ENCODE measurements at places on chromosomes 2 and 18. TPM values are rescaled to one million over a fixed set of nuclear protein-coding genes. Genes with fewer than 3 reads are reported as not detected.

Gene CDCA7
- total RNA-seq: 0.85 TPM

DNA sequence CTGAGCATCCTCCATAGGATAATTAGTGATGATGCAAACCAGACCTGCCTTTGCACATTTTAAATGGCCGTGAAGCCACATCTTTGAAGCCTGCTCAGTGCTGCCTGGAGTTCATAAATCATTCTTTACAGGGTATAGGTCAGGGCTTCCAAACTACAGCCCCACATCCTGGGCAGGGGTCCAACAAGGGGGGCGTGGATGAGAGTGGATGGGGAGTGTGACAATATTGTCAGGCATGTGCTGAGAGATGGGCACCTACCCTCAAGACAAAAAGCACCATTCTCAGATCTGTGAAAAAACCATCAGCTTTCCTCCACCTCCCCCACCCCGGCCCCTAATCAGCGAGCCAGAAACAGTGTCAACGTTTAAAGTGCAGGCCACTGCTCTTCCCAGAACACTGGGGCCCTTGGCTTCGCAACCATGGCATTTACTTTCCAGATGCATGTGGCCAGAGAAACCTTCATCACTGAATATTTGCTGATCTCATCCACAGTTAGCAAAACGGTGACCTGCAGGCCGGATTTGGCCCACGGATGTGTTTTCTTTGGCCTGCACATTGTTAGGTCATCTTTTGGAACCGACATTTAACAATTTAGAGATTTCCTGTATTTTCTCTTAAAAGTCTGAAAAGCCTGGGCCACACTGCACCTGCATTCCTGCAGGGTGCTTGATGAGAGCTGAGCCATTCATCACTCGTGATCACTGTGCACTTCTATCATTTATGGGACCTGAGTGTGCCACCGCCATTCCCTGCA lies 130.7 kb downstream of the ANKRD44 start:
- no peaks in the 10 kb centered on the region for H3K36me3 ChIP-seq
- peak; percentile 36 for DNase-seq
- no peaks in the 10 kb centered on the region for H3K4me1 ChIP-seq

- no peak for DNase-seq
- no peaks in the 10 kb centered on the region for H3K36me3 ChIP-seq
- no peaks in the 10 kb centered on the region for H3K4me1 ChIP-seq
- H3K27me3 ChIP-seq: no peaks in the 10 kb centered on the region
- no peak overlapping the region for H3K27ac ChIP-seq
These were observed 58.1 kb downstream of the MAP3K19 start for GRCh38 chr2:134988994-134989605.

Gene IL1F10
- not detected for total RNA-seq

GRCh38 chr2:70990216-70990615 lies 4.5 kb downstream of the TEX261 start:
- no peak overlapping the region for H3K27ac ChIP-seq
- no peak overlapping the region for H3K4me3 ChIP-seq
- peaks cover 9% of the 10 kb centered on the region for H3K4me1 ChIP-seq
- H3K27me3 ChIP-seq: no peaks in the 10 kb centered on the region
- no peaks in the 10 kb centered on the region for H3K36me3 ChIP-seq
- DNase-seq: no peak

- H3K36me3 ChIP-seq: no peaks in the 10 kb centered on the region
- no peak overlapping the region for H3K27ac ChIP-seq
- no peak for DNase-seq
- peaks cover 3% of the 10 kb centered on the region for H3K4me1 ChIP-seq
- H3K27me3 ChIP-seq: no peaks in the 10 kb centered on the region
These were observed 28.3 kb downstream of the PKP4 start for GRCh38 chr2:158484892-158485556.

DNA sequence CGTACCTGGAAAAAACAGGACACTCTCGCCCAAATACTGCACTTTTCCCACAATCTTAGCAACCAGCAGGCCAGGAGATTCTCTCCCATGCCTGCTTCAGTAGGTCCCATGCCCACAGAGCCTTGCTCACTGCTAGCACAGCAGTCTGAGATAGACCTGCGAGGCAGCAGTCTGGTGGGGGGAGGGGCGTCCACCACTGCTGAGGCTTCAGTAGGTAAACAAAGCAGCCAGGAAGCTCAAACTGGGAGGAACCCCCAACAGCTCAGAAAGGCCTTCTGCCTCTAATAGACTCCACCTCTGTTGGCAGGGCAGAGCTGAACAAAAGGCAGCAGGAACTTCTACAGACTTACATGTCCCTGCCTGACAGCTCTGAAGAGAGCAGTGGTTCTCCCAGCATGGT lies 1202.8 kb upstream of the ACVR2A start:
- H3K36me3 ChIP-seq: no peaks in the 10 kb centered on the region
- no peak overlapping the region for H3K27ac ChIP-seq
- no peaks in the 10 kb centered on the region for H3K4me1 ChIP-seq

DNA sequence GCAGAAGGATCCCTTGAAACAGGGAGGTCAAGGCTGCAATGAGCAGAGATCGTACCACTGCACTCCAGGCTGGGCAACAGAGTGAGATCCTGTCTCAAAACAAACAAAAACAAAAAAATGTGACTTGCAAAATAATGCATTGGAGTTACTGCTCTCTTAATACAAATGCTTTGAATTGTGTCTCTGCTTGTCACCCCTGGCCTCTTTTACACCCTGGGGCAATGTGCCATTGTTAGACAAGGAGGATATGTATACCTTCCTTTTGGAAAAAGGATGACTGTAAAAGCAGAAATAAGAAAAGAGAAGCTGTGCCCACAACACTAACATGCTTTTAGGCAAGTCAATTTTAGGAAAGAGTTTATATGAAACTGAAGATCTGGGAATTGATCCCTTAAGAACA lies 20.8 kb upstream of the C2orf74 start:
- no peaks in the 10 kb centered on the region for H3K36me3 ChIP-seq
- no peak for DNase-seq
- H3K27me3 ChIP-seq: no peaks in the 10 kb centered on the region

GRCh38 chr2:28224648-28225472 lies 167.8 kb upstream of the FOSL2 start:
- H3K27ac ChIP-seq: peak overlapping the region; percentile 51
- H3K4me3 ChIP-seq: no peak overlapping the region
- H3K4me1 ChIP-seq: peaks cover 11% of the 10 kb centered on the region
- H3K36me3 ChIP-seq: no peaks in the 10 kb centered on the region
- H3K27me3 ChIP-seq: no peaks in the 10 kb centered on the region

DNA sequence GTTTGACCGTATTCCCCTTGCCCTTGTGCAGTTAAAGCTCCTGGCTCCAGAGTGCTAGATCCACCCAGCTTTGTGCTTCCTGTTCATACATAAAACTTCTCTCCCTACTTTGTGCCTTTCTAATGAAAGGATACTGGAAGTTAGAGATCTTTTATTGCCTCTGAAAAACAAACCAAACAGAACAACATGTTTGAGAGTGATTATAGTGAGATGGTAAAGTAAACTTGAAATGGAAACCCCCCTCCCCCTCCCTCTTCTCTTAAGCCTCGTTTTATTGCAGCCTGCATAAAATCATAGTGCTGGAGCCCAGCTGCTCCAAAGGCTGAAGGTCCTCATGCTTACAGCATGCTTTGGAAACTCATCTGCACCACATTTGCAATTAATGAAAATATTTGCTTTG lies 125.1 kb downstream of the TANC1 start:
- no peak for DNase-seq
- H3K27me3 ChIP-seq: no peaks in the 10 kb centered on the region

DNA sequence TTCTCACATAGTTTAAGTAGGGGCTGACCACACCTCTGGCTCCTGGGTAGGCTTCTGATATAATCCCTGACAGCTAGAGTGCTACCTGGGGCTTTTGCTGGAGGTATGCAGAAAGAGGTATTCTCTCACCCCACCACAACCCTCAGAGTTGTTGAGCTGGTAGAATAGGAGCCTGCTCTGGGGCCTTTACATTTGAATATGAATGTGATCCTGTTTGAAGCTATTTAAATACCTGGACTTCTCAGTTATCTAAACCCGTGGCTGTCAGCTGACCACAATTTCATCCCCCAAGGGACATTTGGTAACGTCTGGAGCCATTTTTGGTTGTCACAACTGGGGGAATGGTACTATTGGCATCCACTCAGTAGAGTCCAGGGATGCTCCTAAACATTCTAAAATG lies 669.1 kb downstream of the SATB2 start:
- no peaks in the 10 kb centered on the region for H3K4me1 ChIP-seq
- DNase-seq: no peak
- H3K4me3 ChIP-seq: no peak overlapping the region
- H3K27me3 ChIP-seq: no peaks in the 10 kb centered on the region

DNA sequence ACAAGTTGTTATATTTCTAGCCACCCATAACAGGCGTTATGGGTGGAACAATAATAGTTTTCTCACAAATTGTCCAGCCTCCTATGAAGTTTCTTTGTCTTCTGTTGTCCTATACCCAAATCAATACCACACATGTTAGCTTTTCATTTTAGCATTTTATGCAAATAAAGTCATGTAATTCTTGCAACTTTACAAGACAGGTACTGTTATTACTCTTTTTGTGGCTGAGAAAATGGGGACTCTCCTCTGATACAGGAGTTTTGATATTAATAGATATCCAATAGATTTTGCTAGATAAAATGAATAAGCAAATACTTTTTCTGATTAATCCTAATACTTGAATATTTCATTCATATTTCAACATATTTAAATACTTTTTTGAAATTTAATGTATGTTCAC lies 151.0 kb downstream of the PMAIP1 start:
- no peak overlapping the region for H3K4me3 ChIP-seq
- no peak for DNase-seq
- no peaks in the 10 kb centered on the region for H3K27me3 ChIP-seq
- no peak overlapping the region for H3K27ac ChIP-seq
- no peaks in the 10 kb centered on the region for H3K4me1 ChIP-seq

GRCh38 chr2:24199968-24200590 lies 25.2 kb downstream of the FAM228A start:
- H3K27me3 ChIP-seq: no peaks in the 10 kb centered on the region
- H3K27ac ChIP-seq: no peak overlapping the region
- no peak overlapping the region for H3K4me3 ChIP-seq
- H3K4me1 ChIP-seq: peaks cover 2% of the 10 kb centered on the region
- no peaks in the 10 kb centered on the region for H3K36me3 ChIP-seq
- DNase-seq: no peak

Gene RGPD6
- total RNA-seq: 44.8 TPM

DNA sequence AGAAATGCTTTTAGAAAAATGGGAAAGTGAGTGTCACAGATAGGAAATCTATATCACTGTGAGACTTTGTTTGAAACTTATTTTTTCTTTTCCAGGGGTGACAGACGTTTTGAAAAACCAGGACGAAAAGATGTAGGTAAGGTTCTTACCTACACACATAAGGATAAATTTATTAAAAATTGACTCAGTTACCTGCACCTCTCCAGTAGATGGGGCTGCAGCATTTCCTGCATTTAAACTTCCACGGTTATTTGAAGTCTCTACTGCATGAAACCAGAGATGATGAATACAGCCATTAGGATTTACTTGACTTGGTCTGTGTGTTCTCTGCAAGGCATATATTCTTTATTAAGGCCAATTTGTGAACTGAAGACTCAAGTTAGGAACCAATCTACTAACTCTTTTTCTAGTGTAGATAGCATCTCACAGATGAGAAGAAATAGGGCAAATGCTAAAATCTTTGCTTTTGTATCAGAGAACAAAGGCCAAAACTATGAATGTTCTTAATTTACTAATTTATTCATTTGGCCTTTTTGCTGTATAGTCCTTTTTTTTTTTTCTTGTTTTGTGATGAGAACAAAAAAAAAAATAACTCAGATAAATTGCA lies 15.0 kb downstream of the KCNJ13 start:
- H3K27me3 ChIP-seq: no peaks in the 10 kb centered on the region
- H3K4me3 ChIP-seq: no peak overlapping the region
- no peak for DNase-seq
- H3K27ac ChIP-seq: no peak overlapping the region

DNA sequence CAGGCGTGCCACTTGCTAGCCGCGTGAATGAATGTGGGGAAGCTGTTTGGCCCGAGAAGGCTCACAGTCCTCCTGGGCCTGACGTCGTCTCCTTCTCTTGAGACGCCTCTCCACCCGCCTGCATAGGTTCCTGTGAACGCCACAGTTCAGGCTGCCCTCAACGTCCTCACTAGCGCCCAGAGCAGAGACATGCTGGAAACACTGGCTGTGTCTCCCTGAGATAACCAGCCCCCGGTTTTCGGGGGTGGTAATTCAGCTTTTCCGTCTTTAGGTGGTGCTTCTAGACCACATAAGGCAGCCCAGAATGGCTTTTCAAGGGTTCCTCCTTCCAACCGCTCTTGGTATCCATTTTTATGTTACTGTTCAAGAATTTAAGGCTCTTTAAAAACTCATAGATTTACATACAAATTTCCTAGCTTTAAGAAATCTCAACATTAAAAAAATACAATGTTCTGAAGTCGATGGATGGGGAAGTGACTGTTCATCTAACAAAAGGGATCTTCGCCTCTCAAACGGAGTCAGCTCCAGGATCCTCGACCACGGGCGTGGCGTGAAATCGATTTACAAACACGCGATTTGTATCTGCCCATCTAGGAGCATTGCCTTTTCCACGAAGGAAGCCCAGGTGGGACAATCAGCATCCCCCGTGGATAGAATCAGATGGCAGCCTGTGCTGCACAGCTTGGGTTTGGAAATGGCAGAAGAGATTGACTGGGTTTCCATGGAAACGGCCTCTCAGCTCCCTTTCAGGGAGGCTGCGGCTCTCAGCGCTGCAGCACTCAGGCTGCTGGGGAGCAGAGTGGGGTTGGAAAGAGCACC lies 110.6 kb upstream of the PXDN start:
- no peak overlapping the region for H3K4me3 ChIP-seq
- H3K27me3 ChIP-seq: no peaks in the 10 kb centered on the region
- no peak overlapping the region for H3K27ac ChIP-seq
- DNase-seq: no peak

Gene LRRTM1
- 0.55 TPM for total RNA-seq

Gene E2F6
- total RNA-seq: 19.5 TPM

Gene SEH1L
- total RNA-seq: 17.3 TPM

GRCh38 chr2:47437287-47437686 lies 34.3 kb downstream of the MSH2 start:
- no peak overlapping the region for H3K4me3 ChIP-seq
- DNase-seq: no peak
- no peaks in the 10 kb centered on the region for H3K36me3 ChIP-seq

Gene HIBCH
- 24.2 TPM for total RNA-seq

DNA sequence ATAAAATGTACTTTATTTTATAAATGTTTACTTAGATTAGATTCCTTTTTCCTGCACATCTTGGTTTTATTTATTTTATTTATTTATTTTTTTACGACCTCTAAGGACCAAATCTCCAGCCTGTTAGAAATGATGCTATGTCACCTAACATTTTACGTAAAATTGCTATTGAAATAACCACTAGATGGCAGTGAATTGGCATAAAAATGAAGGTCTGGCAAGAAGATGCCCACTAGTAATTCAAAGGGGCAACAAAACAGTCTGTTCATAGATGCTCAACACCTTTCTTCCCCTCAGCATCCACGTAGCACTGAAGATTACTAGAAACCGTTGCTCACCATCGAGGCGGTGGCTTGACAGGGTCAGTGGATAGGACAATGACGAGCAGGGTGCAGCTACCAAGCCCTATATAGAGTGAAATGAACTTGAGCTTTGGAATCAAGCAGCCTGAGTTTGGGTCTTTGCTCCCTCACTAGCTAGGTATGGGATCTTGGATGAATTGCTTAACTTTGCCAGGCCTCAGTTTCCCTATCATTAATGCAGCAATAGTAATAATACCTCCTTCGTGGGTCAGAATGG lies 128.7 kb upstream of the L3MBTL4 start:
- H3K36me3 ChIP-seq: no peaks in the 10 kb centered on the region
- H3K27ac ChIP-seq: no peak overlapping the region
- no peak overlapping the region for H3K4me3 ChIP-seq
- H3K4me1 ChIP-seq: peaks cover 5% of the 10 kb centered on the region
- no peak for DNase-seq

Gene ANKRD53
- total RNA-seq: 8.3 TPM

Gene SLC38A11
- not detected for total RNA-seq
